ENCODE measurements at places on chromosomes 5 and 9.

DNA sequence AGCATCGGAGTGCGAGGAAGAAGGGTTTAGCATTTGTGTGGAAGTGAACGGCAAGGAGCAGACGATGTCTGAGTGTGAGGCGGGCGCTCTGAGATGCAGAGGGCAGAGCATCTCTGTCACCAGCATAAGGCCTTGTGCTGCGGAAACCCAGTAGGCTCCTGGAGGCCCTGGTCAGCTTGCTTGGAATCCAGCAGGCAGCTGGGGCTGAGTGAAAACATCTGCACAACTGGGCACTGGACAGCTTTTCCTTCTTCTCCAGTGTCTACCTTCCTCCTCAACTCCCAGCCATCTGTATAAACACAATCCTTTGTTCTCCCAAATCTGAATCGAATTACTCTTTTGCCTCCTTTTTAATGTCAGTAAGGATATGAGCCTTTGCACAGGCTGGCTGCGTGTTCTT lies 72.1 kb downstream of the C7 start:
- DNase-seq = no peak

DNA sequence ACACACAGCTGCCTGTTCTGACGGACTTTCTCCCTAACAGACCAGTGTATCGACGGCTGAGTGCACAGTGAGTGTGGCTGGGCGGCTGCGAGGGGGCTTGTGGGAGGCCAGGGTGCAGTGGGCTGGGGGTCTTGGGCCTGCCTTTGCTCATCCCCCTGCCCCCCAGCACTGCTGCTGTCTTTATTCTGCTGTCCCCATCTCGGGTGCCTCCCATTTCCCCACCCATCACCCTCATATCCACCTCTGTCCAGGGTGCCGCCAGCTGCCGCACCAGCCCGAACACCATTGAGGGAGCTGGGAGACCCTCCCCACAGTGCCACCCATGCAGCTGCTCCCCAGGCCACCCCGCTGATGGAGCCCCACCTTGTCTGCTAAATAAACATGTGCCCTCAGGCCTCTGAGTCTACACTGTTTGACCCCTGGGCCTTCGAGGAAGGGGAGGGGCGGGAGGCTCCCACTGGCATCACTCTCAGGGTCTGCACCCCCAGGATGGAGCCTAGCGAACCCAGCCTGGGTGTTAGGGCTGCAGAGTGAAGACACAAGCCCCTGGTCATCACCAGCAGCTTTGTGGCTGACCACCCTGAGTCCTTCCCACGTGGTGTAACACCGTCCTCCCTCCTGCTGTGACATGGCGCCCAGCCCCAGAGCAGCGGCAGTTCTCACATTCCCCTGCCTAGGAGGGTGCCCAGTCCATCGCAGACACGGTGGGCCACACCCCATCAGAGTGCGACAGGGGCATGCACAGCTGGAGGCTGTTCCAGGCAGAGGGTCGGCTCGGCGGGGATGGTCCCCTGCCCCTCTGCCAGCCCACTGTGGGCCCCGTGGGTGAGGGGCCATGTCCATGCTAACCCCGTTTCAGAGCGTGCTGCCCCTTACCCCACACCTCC lies 4.0 kb downstream of the LCN2 start:
- no peak for DNase-seq

GRCh38 chr5:103327451-103327850 lies 68.9 kb downstream of the MACIR start:
- DNase-seq = no peak

DNA sequence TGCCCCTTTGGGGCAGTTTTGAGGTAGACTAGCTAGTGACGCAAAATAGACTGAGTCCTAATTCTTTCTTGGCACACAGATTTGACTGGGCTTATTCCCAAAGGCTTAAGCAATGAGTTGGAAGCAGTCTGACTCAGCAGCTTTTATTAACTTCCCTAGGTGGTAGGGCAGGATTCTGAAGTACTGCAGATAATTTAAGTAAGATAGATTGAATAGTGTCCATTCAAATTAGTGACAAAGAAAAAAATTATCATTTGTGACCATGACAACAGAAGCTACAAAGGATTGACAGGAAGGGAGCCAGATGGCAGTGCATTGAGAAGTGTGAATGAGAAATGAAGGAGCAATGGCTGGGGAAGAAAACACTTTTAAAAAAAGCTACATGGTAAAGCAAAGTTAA lies 649.4 kb downstream of the CDH9 start:
- DNase-seq = no peak

- DNase-seq = peak; percentile 35
These were observed 171.3 kb downstream of the ST8SIA4 start for GRCh38 chr5:100731768-100732167.

- DNase-seq = no peak
These were observed 5.8 kb downstream of the SREK1 start for GRCh38 chr5:66149950-66150349.

- no peak for DNase-seq
These were observed 169.1 kb downstream of the CSNK1G3 start for GRCh38 chr5:123681061-123681460.

GRCh38 chr5:86983208-86983607 lies 284.5 kb upstream of the RASA1 start:
- no peak for DNase-seq

DNA sequence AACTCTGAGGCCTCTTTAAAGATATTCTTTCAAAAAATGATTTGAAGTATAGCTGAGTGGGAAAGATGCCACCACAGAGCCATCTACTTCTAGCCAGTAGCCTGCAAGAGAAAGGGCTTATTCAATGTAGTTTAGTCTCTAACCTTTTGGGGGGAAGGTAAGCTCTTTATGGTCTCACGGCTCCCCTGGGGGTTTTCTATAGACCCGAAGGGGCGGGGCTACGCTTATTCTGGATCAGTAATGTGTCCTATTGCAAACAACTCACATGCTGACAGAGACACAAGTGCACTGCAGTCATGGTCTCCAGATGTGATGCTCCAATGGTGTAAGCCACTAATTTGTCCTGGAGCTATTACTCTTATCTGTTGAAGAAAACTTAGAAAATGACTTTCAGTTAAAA lies 53.4 kb upstream of the RPS23 start:
- no peak for DNase-seq

GRCh38 chr5:173972607-173972924 lies 16.4 kb upstream of the C5orf47 start:
- no peak for DNase-seq

DNA sequence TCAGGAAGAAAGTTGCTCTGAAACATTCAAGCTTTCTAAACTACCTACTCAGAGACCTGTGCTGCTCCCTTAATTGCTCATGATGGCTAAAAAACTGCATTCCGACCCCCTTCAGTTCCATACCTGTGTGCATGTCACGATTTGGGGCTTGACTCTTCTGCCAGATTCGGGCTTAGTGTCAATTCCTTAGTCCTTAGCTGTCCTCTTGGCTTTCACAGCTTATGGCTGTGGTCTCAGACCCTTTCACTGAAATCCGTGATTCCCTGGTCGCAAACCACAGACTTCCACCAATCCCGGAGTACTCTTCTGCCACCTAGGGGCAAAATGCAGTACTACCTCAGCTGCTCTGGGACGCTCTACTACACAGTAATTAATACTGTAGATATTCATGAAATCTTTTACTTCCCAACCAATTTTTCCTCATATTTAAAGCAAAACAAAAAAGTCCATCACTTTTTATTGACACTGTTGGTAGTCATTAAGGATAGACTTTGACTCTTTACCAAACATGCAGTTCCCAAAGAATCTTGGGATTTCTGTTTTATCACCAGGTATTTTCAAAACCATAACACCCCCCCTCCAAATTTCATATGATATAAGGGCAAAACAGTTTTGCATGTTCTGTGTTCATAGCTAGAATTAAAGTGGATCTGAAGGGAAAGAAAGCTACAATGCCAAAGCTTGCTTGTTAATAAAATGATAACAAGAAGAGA lies 617.4 kb downstream of the SLCO4C1 start:
- peak; percentile 24 for DNase-seq

GRCh38 chr9:121498150-121498486 lies 1.5 kb downstream of the GGTA1 start:
- peak; percentile 78 for DNase-seq

DNA sequence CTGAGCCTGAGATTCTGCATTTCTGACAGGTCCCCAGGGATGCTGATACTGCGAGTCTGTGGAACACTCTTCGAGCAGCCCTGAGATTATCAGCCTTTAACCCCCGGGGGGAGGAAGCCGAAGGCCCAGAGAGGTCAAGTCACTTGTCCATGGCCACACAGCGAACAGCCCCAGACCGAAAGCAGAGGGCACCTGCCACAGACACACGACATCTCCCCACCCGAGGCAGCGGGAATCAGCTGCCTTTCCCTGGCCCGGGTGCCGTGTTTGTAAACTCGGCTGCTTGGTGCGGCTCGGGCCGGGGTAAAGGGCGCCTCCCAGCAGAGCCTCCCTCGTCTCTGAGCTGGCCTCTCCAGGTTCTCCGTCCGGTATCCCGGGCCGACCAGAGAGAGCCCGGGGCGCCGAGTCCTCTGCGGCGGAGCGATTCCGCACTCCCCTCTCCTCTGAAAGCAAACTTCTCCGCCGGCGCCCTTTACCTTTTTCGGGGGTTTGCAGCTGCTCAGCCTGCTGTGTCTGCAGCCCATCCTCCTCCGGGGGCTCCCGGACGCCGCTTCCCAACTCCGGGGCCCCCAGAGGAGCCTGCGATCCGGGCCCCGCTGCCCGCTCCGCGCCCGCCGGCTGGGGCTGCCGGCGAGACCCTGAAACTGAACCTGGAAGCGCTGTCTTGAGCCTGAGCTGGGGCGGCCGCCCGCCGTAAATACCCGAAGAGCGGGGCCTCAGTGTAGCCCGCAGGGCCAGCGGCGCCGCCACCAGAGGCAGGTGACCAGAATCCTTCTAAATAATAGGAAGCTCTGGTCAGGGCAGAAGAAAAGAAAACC lies at the start of gene CCDC69:
TSS of gene CCDC69 (minus strand) at position 646 of the 818 bp plus-strand sequence. CDS start at position 524, 122 bp downstream.
- peak; percentile 64 for DNase-seq

DNA sequence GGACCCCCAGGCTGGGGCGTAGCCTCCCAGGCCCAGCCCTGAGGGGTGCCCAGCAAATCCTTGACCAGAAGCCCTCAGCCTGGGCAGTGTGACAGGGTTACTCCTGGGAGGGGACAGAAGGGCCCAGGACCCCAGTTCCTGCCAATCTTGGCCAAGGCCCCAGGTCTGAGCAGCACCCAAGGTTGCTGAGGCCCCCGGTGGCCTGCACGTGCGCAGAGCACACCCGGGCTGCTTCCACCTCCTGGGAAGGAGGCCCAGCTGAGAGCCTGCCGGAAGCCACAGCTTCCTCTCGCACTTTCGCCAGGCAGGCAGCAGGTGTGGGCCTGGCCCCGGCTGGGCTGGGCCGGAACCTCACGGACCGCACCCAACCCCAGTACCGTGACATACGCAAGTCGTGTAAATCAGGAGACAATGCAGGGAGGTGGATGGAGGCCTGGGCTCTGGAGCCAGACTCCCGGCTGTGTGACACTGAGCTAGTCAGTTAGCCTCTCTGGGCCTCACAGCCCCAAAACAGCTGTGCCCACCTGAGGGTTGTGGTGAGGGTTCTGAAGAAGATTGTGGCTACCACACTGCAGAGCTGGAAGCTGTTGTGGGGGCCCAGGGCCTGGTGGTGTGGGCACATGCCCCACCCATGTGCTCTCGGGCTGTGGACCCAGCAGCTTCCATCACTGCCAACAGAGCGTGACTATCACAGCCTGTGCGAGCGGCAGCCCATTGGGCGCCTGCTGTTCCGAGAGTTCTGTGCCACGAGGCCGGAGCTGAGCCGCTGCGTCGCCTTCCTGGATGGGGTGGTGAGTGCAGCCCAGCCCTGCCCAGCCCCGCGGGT lies 5.1 kb downstream of the GRK6 start:
- DNase-seq = no peak

GRCh38 chr9:1008216-1008615 lies 31.8 kb downstream of the DMRT3 start:
- no peak for DNase-seq

GRCh38 chr5:67246108-67246507 lies 49.5 kb upstream of the CD180 start:
- DNase-seq = peak; percentile 61

GRCh38 chr5:2387634-2388325 lies 363.7 kb downstream of the IRX2 start:
- no peak for DNase-seq

Data from AML-193 (cell line).